Fibroblast of skin of right biceps (primary cell): ENCODE measurements at places on chromosomes 5 and 9.

- DNase-seq: peak; percentile 79
Observed at GRCh38 chr5:113806250-113806649, 292.8 kb downstream of the YTHDC2 start.

- DNase-seq: no peak
Observed at GRCh38 chr5:107364443-107365319, 306.1 kb downstream of the EFNA5 start.

- no peak for DNase-seq
Observed at GRCh38 chr5:61142391-61142790, 19.9 kb downstream of the SMIM15 start.

DNA sequence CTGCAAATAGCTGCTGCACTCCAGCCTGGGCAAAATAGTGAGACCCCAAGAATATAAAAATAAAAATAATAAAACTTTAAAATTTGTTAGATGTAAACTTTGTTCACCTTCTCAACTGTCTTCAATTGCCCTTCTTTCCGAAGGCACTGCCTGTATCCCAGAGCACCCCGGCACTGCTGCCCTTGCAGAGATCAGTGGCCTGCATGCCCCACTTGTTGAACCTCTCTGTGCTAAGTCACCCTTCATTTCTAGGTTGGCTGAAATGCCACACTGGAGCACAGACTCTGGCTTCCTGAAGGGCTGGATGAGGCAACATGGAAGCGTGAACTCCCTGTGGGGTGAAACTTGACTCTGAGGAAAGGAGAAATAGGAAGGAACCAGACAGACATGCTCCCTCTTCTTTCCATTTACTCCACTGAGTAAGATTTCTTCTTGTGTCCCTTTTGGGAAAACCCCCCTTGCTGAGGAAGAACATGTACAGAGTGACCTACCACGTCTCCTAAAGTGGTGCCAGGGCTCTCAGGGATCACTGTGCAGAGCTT, 8.4 kb upstream of the JMY start:
- no peak for DNase-seq

DNA sequence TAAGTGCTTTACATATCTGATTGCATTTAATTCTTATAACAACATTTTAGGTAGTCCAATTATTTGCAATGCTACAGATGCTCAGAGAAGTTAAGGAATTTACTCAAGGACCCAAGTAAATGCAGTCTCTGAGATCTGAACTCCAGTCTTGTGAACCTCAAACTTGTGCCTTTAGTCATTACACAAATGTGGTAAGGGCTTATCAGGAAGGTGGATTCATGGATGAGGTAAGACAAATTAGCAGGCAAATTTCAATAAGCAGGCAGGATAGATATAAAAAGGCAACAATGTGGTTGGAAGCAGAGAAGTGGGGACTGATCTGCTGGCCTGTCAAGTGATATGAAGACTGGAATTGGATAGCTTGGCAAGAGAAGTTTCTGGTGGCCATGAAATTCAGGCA, 29.5 kb downstream of the HMHB1 start:
- no peak for DNase-seq

DNA sequence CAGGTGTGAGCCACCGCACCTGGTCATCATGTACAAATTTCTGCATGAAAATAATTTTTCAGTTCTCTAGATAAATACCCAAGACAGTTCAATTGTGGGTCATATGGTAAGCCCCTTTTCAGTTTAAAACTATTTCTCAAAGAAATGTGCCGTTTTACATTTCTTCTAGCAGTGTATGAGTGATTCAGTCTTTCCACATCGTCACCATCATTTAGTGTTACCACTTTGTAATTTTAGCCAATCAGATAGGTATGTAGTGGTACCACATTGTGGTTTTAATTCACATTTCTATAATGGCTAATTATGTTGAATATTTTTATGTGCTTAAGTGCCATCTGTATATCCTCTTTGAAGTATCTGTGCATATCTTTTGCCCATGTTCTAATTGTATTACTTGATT, 163.1 kb downstream of the AOPEP start:
- DNase-seq: peak; percentile 61

DNA sequence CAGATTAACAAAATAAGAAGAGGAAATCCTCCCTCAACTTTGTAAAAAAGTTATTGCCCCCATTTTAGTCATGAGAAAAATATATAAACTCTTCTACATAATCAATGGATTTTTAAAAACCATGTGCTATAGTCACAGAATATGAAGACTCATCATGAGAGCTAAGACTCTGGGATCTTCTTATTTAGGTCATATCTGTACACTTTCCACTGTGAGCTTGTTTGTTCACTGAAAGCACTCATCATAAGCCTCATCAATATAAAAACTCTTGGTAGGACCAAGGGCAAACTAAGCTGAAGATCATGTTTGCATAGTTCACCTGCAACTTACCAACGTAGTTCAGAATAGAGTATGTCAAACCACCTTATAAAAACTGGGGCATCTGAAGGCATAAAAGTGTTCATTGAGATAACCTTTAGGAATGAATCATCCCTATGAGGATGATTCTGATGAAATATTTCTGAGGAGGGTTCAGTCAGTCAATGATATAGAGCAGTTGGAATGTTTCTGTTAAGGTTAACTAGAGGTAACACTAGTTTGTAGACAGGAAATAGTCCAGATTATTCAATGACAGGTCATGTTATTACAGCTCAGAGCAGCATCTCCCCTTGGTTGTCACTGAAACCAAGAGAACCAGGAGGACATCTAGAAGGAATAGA, 289.9 kb upstream of the SMC2 start:
- peak; percentile 90 for DNase-seq

DNA sequence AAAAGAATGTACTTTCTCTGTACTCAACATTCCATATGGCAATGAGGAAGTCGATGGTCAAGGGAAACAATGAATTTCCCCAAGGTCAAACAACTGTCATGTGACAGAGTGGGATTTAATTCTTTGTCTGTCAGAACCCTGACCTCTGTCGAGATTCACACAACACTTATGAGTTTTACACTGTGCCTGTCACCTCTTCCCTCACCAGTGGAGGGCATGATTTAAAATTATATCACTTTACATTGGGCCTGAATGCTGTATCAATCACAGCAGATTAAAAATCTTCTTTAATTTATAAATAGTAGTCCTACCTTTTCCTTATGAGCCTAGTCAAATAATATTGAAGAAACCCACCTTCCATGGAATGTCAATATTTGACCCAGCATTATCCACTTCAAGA, 276.7 kb downstream of the CDH10 start:
- DNase-seq: no peak

- DNase-seq: no peak
Observed at GRCh38 chr5:22669345-22669744, 183.8 kb downstream of the CDH12 start.

- no peak for DNase-seq
Observed at GRCh38 chr5:150363185-150363584, 5.7 kb downstream of the TCOF1 start.

GRCh38 chr5:159105145-159106053, 5.7 kb upstream of the EBF1 start:
- no peak for DNase-seq

- DNase-seq: no peak
Observed at GRCh38 chr5:151357792-151358191, 10.4 kb upstream of the SLC36A2 start.

- no peak for DNase-seq
Observed at GRCh38 chr5:110963495-110963894, 108.0 kb upstream of the TSLP start.

GRCh38 chr5:175728316-175728715, 70.4 kb downstream of the HRH2 start:
- no peak for DNase-seq

GRCh38 chr5:6522331-6522730, 73.7 kb downstream of the UBE2QL1 start:
- DNase-seq: no peak

DNA sequence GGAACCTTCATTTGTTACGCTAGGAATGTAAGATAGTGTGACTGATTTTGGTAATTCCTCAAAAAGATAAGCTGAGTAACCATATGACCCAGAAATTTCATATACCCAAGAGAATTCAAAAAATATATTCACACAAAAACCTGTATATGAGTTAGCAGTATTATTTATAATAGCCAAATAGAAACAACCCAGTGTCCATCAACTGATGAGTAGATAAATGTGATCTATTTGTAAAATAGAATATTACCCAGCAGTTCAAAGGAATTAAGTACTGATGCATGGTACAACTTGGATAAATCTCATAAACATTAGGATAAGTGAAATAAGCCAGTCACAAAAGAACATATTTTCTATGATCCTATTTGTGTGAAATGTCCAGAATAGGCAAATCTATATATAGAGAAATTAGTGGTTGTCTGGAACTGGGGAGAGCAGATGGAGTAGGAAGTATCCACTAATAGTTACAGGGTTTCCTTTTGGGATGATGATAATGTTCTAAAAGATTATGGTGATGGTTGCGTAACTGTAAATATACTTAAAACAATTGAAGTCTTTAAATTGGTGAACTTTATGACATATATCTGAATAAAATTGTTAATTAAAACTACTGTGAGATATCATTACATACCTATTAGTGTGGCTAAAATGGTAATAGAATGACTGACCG, 10.2 kb downstream of the MARCHF6 start:
- no peak for DNase-seq

DNA sequence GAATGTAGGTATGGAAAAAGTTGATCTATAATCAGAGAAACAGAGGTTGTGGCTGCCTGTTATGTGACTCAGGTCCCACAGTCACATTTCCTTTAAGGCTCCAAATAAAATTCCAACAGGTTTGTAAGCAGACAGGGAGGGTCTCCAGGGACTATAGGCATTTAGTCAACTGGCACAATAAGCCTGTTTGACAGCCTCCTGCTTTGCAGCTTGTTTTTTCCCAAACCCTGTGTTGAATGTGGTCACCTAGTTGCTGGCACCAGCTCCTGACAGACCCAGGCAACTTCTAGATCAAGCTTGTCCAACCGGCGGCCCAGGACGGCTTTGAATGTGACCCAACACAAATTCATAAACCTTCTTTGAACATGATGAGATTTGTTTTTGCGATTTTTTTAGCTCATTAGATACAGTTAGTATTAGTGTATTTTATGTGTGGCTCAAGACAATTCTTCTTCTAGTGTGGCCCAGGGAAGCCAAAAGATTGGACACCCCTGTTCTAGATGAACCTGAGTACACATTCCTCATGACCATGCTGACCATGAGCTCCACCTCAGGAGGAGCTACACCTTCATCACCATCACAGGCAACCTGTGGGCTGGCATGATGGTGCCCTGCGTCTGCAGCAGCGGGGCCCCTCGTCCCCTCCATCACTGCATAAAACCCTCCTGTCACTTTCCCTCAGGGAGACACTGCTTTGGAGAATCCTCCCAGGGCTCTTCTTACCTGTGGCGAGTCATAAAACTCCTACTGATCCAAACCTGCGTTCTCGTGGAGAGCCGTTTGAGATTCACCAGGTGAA, 15.7 kb upstream of the GRHPR start:
- DNase-seq: no peak
